ENCODE measurements at places on chromosomes 2 and 18.

DNA sequence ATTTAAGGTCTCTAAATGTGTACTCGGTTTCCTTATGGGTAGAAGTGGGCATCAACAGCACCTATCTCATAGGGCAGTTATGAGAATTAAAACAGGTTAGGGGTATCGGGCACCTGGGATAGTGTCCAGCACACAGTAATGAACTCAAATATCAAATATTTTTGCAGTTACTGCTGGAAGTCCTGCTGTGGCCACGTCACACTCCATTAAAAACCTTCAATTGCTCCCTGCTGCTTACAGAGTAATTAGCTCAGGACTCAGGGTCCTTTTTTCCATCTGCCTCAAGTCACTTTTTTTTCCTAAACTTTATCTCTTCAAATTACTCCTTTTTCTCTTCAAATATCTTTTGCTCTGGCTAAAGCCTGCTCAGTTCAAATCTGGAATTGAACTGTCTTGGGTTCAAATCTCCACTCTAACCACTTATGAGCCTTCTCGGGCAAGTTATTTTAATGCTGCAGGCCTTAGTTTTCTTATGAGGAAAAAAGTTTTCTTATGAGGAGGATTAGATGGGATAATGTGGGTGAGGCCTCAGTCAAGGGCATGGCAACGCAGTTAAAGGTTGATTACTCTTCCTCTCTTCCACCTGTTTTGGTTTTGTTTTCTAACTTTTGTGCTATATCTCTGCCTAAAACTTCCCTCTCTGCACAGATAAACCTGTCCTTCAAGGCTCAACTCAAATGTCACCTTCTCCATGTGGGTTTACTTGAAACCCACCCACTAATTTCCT lies 36.6 kb downstream of the SPRED2 start:
- no peak for DNase-seq

DNA sequence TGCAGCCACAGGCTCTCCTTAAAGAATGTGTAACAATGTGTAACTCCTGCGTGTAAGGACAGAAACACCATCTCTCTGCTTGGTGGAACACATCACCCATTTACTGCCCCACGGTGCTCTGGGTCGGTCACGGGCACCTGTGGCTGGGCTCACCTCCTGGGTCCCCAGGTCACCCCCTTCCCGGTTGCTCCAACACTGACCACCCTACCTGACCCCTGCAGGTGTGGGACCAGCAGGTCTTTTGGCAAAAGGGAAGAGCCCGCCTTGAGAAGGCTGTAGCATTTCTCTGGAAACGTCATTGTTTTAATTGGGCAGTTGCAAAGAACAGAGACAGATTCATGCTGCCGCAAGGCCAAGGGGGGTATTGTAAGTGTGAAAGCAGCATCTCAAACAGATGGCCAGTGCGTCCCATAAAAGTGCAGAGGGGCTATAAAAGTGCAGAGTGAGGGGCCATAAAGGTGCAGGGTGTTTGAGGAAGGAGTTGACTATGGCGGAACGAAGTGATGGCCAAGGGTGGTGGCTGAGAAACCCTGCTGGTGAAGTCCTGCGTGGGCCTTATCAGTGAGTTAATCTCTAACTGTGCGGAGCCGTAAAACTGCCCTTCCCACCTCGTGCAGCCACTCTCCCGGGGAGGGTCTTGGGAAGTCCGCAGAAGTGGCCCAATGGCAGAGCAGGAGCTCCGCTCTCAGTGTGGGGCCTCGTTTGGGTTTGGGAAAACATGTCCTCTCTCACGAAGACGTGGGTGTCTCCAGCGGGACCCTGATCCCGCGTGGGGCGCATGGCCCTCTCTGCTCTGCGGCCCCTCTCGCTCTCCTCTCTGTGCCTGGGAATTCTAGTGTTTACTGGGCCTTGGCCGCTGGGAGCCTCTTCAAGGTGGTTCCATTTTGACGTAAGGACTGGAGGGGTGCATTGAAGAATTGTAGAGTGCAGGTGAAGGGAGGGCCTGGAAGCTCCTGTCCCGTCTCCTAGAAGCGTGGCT lies 13.7 kb upstream of the NEU4 start:
- peak; percentile 39 for DNase-seq

- DNase-seq, result no peak
Measured at GRCh38 chr2:204425821-204426220, 119.5 kb upstream of the PARD3B start.

- no peak for DNase-seq
Measured at GRCh38 chr2:18949871-18950270, 360.5 kb upstream of the NT5C1B start.

- no peak for DNase-seq
Measured at GRCh38 chr2:147860009-147860408, 15.2 kb downstream of the ACVR2A start.

- no peak for DNase-seq
Measured at GRCh38 chr2:55031505-55031904, 18.7 kb downstream of the RTN4 start.

- DNase-seq, result no peak
Measured at GRCh38 chr2:240728827-240729226, 37.2 kb downstream of the AQP12A start.

- DNase-seq, result no peak
Measured at GRCh38 chr2:12616456-12617156, 100.1 kb upstream of the TRIB2 start.

Data from right forelimb (tissue), 1 donor.